Nucleus accumbens (tissue), 56 donors: ENCODE measurements at places on chromosomes 4 and X.

- no peak for DNase-seq
Measured at GRCh38 chr4:145929415-145930178, 9.0 kb downstream of the ZNF827 start.

DNA sequence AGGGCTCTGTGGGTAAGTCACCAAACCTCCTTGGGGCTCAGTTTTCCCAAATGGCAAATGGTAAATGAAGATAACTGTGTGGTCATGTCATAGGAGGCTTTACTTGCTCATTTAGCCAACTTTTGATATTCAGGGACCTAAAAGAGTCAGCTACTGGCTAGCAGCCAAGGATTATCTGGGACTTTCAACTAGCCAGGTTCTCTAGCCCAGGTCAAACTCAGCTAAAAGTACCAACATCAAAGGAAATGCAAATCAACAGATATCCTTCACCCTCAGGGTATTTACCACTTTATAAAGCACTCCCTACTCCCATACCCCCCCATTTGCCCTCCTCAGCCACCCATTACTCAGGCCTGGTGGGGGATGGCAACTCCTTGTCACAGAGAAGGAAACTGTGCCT, 7.5 kb downstream of the AMER1 start:
- no peak for DNase-seq

DNA sequence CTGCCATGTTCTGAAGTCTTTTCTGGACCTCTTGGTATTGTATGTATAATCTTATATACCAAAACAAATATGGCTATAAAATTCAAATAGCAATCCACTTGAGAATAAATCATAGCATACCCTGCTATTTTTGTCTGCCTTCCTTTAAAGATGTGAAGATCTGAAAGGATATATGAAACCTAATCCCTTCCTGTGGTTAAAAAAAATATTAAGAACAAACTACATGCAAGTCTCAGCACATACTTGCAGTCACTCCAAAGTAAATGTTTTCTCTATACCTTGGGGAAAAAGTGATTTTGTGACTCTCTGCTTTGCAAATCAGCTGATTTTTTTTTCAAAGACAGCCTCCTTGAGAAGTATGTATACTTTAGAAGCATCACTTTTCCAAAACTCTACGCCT, 322.9 kb downstream of the ANKRD50 start:
- DNase-seq: no peak

GRCh38 chr4:23579166-23579565, 310.7 kb downstream of the PPARGC1A start:
- no peak for DNase-seq

DNA sequence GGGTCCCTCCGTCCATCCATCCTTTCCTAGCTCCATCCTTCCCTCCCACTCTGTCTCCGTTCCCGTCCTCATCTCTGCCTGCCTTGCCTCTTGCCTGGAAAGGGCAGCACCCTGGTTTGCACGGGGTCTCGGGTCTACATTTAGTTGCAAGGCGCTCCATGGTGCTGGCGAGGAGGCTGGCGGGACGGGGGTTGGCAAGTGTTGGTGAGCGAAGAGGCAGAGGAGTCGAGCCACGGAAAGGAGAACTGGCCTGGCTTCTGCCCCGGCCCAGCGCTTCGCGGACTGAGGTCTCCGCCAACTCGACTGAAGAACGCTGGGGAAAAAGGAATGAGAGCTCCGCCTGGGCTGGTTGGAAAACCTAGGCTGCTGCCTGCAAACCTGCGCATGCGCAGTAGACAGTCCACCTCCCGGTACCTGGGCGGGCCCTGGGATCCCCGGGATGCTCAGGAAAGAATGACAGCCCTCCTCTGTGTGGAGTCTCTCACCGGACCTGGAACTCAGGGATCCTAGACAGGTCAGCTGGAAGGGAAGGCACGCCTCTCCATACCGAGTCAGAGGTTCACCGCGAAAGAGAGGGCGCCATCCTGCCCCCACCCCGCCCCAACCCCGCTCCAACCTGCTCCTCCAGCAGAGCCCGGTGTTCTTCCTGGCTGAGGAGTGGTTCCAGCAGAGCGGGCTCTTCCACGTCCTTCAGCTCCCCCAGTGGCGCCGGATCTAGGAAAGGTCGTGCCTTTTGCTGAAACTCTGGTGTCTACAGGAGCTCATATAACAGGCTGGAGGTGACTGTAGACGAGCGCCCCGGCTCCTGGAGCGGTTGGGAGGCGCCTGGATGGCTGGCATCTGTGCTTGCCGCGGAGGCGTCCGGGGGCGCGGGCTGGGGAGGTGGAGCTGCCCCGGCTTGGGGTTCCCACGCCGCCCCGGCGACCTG, 6.0 kb downstream of the FRG2 start:
- DNase-seq: no peak

- DNase-seq: no peak
Measured at GRCh38 chr4:78585633-78586032, 34.1 kb downstream of the ANXA3 start.

- no peak for DNase-seq
Measured at GRCh38 chr4:141016117-141016798, 117.0 kb downstream of the RNF150 start.

DNA sequence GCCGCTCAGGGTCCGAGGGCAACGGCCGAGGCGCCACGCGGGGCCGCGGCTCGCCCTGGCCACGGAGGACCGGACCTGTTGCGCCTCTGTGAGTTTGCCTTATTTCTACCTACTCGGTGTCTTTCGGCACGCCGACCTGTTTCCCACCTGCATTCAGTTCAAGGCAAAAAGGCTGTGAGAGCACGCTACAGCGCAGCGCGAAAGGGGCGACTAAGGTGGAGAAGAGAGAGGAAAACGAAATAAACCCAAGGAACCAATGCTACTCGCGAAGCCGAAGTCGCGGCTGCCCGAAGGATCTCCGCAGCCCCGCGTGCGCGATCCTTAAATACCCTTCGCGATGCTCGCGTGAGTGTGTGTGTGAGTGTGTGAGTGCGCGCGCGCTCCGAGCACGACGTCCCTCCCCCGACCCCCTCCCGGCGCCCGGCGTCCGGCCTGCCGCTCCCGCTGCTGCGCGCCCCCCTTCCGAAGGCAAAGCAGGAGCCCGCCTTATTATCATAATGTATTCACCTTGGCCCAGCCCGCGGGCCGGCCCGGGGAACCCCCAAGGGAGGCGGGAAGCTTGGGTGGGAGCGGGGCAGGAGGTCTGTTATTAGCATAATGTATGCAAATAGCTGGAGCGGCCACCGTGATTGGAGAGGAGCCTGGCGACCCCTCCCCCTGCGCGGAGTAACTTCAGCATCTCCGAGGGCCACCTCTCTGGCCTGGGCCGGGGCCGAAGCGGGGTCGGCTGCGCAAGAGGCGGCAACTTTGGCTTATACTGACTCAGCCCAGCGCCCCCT, at the start of gene COL25A1:
Gene COL25A1 (minus strand): TSS at position 298 of the 779 bp plus-strand sequence.
- peak; percentile 52 for DNase-seq

DNA sequence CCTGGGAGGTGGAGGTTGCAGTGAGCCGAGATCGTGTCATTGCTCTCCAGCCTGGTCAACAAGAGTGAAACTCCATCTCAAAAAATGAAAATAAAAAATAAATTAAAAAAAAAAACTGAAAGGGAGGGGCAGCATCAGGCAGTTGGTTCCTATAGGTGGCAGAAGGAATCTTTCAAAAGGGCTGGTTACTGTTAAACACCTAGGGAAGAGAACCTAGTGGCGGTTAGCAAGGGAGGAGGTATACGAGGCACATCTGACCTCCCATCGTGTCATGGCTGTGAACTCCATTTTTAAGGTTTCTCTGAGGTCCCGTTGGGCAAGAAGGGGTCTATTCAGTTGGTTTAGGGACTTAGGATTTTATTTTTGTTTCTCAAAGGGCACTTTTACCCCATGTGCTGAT, 150.1 kb downstream of the SLC7A11 start:
- DNase-seq: no peak

DNA sequence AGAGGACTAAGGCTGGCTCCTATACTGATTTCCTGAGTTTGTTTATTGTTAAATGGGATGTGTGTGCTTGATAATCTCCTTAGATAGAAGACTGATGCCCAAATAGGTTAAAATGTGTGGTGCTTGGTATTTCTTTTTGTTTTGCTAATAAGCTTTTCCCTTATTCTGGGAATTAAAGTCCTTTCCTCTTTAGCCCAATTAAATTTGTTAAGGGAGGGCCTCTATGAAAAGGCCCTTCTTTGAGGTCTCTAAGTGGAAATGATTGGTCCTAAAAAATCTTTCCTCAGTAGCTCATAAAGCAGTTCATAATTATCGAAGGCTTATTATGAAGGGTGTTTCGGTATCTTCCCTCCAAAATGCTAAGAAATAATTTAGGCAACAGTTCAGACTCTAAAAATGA, at the start of gene RRH:
Gene RRH (plus strand): TSS at position 301 of the 400 bp plus-strand sequence. CDS start 56 bp downstream, at position 357.
- no peak for DNase-seq

DNA sequence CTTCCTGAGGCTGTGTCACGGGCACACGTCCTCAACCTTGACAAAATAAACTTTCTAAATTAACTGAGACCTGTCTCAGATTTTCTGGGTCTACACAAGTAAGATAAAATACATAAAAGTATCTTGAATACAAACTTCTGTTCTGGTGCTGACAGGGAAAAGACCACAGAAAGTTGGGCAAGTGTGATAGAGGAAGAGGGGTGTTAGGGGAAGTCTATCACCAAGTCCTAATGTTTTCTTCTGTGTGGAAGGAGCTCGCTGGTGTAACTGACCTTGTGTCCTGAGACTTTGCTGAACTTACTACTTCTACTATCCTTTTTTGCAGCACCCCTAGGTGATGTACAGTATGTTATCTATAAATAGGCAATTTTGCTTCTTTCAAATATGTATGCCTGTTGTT, 97.0 kb upstream of the STIM2 start:
- DNase-seq: no peak

GRCh38 chr4:186760576-186760975, 36.9 kb upstream of the FAT1 start:
- no peak for DNase-seq

DNA sequence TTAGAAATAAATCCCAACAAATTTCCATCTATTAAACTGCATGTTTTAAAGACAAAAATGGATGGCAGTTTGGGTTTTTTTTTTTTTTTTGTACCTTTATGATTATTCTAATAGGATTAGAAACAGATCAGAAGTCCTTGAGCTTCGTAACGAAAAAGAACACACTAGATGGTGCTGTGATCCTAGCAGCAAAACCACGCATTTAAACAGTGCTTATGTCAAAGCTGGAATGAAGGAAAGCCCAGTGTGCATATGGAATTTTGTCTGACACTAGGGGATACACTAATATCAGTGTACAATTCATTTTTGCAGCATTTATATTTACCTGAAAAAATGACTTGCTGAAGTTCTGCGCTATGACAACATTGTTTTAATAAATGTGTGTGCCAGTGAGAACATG, 229.1 kb downstream of the VEGFC start:
- no peak for DNase-seq

DNA sequence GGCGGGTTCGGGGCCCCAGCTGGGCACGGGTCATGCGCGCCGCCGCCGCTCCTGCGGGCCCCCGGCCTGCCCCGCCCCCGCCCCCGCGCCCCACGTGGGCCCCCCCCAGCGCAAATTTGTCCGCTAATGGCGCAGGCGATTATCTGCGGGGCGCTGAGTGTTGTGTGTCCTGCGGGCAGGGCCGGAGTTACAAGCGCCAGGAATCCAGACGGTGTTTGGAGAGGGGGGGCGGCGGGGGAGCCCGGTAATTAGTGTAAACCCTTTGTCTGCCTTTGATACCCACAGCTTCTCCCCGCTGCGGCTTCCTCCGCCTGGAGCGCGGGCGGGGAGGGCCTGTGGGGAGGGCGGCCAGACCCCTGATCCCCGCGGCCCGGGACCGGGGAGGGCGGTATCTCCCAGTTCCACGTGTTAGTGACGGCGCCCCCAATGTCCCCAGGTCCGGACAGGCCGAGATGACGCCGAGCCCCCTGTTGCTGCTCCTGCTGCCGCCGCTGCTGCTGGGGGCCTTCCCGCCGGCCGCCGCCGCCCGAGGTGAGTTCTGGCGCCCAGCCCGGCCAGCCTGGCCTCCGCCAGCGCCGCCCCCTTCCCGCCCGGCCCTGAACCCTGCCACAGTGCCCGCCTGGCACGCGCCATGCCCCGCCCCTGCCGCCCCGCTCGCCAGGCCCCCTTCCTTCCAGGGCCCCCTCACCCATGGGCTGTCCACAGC, 761 bp downstream of the FGFRL1 start:
- no peak for DNase-seq

GRCh38 chrX:13983734-13984133, 46.0 kb downstream of the GEMIN8 start:
- no peak for DNase-seq

- DNase-seq: peak; percentile 40
Measured at GRCh38 chr4:24885342-24885741, 27.5 kb downstream of the CCDC149 start.

GRCh38 chr4:87884976-87885549, 52.3 kb downstream of the MEPE start:
- no peak for DNase-seq

- no peak for DNase-seq
Measured at GRCh38 chr4:175444512-175444911, 367.6 kb downstream of the GPM6A start.

GRCh38 chr4:184197536-184198082, 20.1 kb downstream of the ENPP6 start:
- no peak for DNase-seq

- no peak for DNase-seq
Measured at GRCh38 chrX:42567268-42567667, 210.7 kb downstream of the PPP1R2C start.

GRCh38 chr4:78566834-78567499, 15.4 kb downstream of the ANXA3 start:
- no peak for DNase-seq

DNA sequence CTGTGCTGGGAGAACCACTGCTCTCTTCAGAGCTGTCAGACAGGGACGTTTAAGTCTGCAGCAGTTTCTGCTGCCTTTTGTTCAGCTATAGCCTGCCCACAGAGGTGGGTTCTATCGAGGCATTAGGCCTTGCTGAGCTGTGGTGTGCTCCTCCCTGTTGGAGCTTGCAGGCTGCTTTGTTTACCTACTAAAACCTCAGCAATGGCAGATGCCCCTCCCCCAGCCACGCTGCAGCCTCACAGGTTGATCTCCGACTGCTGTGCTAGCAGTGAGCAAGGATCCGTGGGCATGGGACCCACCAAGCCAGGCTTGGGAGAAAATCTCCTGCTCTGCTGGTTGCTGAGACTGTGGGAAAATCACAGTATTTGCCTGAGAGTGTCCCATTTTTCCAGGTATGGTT, 133.8 kb upstream of the UBQLN2 start:
- DNase-seq: no peak

DNA sequence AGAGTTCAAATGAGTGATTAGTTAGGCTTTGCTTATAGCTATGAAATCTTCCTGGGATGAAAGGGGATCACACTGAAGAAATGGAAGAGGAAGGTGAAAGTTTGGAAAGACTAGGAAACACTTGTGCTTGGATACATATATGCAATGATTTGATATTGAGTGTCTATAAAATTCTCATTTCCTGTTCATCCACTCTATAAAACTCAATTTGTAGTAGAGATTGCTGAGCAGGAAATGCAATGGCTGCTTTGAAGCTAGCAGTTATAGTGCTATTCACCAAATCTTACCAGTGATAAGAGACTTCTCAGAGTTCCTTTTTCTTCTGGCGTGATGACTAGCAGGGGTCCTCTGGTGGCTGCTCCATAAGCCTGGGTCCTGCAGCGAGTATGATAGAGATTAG, 128.1 kb upstream of the HPF1 start:
- DNase-seq: no peak

- DNase-seq: no peak
Measured at GRCh38 chr4:41374490-41374889, 117.8 kb downstream of the UCHL1 start.
